Activated naive CD8-positive, alpha-beta T cell treated with anti-CD3 and anti-CD28 coated beads, Interleukin-2, amount 50 U/mL, for 24 hours (primary cell): ENCODE measurements at places on chromosomes 2 and 18.

- peak; percentile 89 for DNase-seq
These were observed at the start of gene ABCB6 for GRCh38 chr2:219218732-219219701. TSS of gene ABCB6 (minus strand) at chr2:219218958. CDS start at chr2:219218673, 285 bp downstream.

- DNase-seq = no peak
These were observed 100.8 kb downstream of the RTN4 start for GRCh38 chr2:54949431-54949830.

GRCh38 chr2:159795841-159796690 lies 1.9 kb downstream of the CD302 start:
- DNase-seq = no peak

DNA sequence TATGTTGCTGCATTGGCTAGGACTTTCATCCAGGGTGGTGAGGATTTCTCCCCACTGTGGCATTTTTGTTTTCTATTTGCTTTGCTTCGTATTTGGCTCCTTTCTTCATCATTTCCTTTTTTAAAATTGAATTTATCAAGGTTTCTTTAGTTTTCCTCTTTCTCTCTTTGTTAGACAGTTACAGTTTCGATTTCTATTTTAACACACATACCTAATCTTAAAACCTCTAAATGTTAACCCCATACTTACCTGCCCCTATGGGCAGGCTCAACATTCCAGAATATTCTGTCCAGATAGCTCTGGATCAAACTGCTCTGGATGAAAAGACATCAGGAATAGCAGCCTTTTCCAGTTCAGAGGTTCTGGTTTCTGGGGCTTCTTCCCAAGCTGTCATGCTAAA lies 49.2 kb downstream of the DIPK1C start:
- DNase-seq = no peak

GRCh38 chr2:7037340-7038333 lies 120.4 kb downstream of the RNF144A start:
- DNase-seq = peak; percentile 55

DNA sequence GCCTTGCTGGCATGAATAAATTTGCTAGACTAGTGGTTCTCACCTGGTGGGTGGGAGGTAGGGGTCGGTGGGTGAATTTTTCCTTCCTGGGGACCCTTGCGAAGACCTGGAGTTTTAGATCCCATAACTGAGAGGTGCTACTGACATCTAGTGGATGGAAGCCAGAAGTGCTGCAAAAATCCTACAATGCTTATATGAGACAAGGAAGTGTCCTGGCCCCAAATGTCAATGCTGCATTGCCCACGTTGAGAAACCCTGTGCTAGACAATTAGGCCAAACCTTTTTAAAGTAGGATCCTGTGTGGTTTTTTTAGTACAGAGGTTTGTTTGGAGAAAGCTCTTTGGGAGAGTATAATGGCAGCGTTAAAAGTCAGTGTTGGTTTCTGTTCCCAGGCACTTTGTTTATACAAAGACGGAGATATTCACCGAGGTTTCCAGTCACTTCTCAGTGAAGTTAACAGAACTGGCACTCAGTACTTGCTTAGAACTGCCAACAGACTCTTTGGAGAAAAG lies 9.6 kb downstream of the SERPINB8 start:
- peak; percentile 28 for DNase-seq

DNA sequence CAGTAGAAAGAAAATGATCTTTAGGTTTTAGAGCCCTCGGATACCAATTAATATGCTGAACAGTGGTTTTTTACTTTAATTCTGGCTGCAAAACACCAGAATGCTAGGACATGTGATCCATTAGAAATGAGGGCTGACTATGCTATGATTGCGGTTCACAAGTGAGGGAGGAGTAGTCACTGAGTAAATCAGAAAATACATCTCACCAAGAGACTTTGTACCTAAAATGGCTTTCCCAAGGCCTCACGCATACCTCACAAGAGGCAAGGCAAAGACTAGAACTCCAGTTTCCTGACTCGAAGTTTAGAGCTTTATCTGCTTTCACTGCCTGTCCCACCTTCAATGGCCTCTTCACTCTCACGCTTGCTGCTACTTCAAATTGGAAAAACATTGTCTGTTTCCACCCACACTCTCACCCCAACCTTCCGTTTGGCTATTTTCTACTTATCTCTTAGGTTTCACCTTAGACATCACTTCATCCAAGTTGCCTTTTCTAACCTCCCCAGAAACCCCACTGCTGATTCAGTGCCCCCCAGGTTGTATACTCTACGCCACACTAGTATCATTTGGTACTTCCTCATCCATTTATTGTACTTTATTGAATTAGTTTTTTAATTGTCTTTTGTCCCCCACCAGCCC lies 5.1 kb upstream of the MBD2 start:
- peak; percentile 21 for DNase-seq
